ENCODE measurements at places on chromosomes 1 and 21.

DNA sequence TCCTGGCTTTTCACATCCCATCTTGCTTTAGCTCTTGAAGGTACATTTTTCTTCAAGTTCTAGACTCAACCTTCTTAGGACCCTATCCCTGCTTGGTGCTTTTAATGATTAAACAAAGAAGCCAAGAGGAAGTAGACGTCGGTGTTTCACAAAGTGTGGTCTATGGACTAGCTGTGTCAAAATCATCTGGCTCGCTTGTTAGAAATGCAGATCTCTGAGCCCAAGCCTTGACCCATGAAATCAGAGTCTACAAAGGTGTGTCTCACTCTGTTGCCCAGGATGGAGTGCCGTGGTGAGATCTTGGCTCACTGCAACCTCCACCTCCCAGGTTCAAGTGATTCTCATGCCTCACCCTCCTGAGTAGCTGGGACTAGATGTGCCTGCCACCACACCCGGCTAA lies 295.5 kb upstream of the KAZN start:
- no peak for DNase-seq

GRCh38 chr1:47208374-47208850 lies 18.6 kb upstream of the PDZK1IP1 start:
- DNase-seq, result no peak

DNA sequence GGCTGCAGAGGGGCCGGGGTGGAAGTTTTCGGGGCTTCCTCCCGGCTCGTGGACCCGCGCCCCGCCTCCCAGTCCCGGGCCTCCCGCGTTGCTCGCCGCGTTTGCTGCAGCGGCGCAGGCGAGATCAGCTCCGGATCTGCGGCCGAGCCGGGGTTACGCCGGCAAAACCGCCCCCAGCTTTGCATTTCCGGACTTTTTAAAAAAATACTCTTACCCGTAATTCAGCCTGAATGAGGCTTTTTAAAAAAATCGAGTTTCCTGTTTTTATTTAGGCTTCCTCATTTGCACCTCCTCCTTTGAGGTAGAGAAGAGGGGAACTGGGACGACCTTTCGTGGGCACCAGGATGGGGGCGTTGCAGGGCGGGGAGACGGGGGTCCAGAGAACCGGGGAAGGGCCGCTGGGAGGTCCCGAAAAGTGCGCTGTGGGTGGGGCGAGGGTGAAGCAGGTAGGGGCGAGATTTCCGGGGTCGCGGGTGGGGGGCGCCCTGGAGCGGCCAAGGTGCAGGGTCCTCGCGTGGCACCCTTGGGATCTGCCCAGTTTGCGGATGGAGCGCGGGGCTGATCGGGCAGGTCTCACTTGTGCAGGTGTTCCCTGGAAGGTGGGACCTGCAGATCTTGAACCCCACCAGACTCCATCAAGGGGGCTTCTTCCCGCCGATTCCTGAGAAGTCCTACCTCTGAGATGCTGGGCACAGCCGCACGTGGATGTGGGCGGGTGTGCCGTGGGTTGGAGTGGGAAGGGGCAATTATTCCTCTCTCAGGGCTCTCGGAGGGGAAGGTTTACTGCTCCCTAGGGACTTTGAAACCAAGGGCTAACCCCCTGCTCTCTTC lies 1.1 kb downstream of the PIK3CD start:
- no peak for DNase-seq

GRCh38 chr1:24027838-24028468 lies 47.8 kb upstream of the SRSF10 start:
- no peak for DNase-seq

GRCh38 chr1:114352797-114353196 lies 158.2 kb downstream of the TRIM33 start:
- no peak for DNase-seq

GRCh38 chr1:65068202-65069010 lies 79.6 kb upstream of the AK4 start:
- DNase-seq, result no peak

GRCh38 chr1:63904826-63905225 lies 131.0 kb downstream of the ROR1 start:
- DNase-seq, result no peak

DNA sequence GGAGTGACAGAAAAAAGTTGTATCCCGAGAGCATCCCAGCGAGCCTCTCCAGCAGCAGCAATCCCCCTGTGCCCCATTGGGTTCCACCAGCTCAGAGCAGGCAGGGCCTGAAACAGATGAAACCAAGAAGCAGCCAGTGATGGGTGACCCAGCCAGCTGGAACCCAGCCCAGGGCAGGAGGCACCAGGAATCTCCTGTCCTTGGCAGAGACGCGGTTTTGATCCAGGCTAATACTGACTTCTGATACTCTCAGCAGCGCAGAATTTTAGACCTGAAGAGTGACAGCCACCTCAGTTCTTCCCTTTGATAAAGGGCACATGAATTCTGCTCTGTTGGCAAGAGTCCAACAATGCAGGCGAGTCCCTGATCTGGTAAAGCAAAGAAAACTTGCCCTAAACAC lies 11.4 kb upstream of the OLIG1 start:
- DNase-seq, result no peak

GRCh38 chr1:227607336-227607898 lies 44.1 kb downstream of the ZNF678 start:
- no peak for DNase-seq
